ENCODE measurements at places on chromosomes 3 and 15.

- DNase-seq: no peak
These were observed 95.9 kb downstream of the SLC49A4 start for GRCh38 chr3:122890720-122891220.

DNA sequence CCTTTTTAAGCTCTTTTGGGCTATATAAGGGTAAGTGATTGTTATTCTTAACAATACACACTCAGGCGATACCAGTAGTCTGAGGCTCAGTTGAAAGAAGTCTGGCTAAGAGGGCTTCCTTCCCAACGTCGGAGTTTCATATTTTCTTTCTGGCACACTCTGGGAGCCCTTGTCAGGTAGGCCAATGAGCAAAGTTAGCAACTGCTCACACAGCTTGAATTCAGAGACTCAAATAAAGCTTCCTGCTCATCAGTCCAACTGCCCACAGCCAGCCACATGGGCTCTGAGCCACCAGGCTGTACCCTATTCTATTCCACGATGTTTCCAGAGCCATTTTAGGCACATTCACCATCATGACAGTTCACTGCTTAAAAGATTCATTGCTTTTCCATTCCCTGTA lies 155.1 kb upstream of the TBL1XR1 start:
- no peak for DNase-seq

DNA sequence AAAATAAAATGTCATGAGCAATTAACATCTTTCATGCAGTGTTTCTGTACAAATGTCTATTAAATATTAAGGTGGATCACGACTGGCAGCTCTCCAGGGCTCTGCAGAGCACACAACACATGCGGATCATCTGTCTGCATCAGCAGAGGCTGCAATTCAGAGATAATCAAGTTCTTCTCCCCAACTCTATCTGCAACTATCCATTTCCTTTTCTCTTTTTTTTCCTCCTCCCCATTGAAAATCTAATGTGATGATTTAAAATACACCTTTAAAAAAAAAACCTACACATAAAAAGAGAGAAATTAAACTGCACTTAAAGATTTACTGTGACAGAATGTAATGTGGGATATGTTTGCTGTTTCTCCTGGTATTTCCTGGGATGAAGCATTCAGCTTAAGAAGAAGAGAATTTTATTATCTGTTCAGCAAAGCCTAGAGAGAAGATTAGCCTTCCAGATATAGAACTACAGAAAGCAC lies 352.6 kb upstream of the CCDC54 start:
- no peak for DNase-seq

- DNase-seq: peak; percentile 10
These were observed 57.7 kb upstream of the BNIP2 start for GRCh38 chr15:59746777-59747176.

DNA sequence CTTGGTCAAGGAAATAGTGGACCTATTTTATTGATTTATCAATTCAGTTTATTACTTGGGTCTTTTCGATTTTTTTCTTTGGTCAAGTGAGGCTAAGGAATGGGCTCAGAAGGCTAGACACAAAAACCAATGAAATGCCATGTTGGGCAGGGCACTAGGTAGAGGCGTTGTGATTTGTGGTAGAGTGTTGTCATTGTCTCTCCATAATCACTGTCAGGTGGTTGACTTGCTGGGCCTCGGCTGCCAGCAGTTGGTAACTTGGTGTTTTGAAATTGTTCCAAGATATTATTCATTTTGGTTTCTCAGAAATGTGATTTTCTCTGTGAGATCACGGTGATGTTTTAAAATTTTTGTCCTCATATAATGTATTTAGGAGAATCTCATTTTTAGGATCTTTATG lies 173.6 kb downstream of the KLHL25 start:
- no peak for DNase-seq

- DNase-seq: no peak
These were observed 62.6 kb upstream of the PDZRN3 start for GRCh38 chr3:73687106-73688004.

- no peak for DNase-seq
These were observed 1.7 kb upstream of the SLC9A9 start for GRCh38 chr3:143849854-143850549.

DNA sequence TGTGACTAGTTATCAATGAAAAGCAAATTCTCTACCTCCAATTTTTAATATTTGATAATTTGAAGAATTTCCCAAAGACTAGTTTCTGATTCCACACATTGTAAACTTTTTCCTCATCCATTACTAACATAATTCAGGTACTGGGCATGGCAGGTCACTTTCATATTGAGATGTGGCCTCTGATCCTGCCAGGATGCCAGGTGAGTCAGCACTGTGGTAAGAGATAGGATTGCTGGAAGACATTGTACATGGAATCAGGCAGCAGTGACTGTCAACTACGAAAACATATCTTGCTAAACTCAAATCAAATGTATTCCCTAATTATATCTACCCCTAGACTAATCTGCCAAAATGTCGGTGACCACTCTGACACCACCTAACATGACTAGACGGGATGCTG lies 33.2 kb upstream of the POU1F1 start:
- no peak for DNase-seq

GRCh38 chr3:27385504-27385903 lies 16.3 kb upstream of the NEK10 start:
- no peak for DNase-seq

DNA sequence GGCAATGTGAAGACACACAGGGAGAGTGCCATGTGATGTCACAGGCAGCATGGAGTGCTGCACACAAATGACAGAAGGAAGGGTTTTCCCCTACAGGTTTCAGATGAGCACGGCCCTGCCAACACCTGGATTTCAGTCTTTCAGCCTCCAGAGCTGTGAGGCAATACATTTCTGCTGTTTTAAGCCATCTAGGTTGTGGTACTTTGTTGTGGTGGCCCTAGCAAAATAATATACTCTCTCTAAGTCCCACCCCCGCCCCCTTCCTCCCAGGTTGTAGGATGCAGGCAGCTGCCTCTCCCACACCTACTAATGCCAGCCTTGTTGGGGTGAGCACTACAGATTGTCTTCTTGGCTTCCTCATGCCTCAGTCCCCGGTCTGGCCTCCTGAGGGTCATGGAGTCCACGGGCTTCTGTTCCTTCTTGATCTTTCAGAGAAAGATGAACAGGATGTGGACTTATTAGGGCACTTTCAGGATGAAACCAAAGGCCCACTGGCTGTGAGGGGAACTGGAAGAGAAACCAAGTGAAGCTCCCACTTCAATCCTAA lies 180.0 kb downstream of the CD47 start:
- peak; percentile 16 for DNase-seq

DNA sequence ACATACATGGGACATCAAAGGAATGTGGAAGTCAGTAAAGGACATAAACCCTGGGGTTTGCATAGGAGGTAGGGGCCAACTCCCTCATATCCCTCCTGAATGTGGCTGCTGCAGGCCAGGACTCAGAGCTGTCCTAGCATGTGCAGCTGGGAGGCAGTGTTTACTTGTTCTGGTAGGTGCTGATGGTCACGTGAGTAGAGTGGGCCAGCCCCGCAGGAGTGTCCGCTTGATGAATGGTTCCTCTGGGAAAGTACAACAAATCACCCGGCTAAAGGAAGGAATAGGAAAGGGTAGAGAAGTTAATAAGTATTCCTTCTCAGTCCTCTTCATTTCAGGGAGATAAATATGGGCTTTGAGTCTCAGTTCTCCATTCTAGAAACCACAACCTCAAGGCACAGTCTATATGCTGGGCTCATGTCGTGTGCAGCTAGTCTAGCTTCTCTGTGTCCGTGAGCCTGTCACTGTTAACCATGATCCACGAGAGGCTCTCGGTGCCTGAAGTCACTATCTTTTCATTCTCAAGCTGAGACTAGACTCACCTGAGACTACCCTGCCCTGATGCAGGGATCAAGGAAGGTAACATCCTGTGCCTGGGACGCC lies 17.9 kb downstream of the RIOX2 start:
- no peak for DNase-seq

GRCh38 chr3:104523136-104523535 lies 843.6 kb upstream of the ALCAM start:
- DNase-seq: peak; percentile 41

GRCh38 chr3:151871639-151872468 lies 1.6 kb upstream of the SUCNR1 start:
- DNase-seq: peak; percentile 62

DNA sequence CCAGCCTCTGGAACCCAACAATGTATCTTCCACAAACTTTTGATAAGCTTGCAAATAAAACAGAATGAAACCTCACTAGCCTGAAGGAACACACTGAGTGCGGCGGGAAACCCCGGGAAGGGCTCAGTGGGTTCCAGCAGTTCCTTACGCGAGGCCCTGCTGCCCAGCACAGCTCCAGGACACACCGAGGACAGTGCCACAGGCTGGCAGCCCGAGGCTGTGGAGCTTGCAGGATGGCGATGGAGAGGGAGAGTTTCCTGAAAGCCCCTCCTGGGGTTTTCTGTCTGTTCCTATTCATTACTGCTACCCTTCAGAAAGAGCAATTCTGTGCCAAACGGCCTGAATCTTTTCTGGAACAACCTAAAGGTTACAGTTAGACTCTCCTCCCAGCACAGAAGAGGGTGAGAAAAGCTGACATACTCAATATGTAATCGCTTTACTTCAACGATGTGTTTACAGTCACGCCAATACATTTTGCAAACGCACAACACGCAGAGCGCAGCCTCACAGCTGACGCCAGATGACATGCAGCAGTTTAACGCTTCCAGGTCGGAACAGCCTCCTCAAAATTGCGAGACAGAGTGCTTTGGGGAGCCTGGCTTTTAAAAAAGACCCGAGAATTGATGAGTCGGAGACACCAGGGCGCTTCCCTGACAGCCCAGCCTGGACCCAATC lies 57.1 kb upstream of the RPL32 start:
- DNase-seq: no peak

DNA sequence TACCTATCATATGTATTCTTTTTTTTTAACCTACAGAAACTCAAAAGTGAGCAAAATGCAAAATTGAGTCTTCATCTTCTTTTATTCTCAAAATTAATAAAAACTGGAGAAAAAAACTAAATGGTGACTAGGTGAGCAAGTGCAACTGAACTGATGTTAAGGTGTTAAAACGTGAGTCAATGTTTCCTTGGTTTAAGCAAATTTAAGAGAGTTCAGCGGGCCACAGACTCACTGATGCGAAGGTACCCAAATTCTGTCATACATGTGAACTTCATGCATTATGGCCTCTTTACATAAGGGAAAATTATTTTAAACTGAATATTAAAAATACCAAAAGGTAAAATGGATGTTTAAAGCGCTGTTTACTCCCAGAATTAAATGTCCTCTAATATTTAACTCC lies 206.6 kb downstream of the FOXP1 start:
- peak; percentile 68 for DNase-seq

GRCh38 chr15:83185561-83185960 lies 22.1 kb downstream of the HDGFL3 start:
- DNase-seq: no peak

DNA sequence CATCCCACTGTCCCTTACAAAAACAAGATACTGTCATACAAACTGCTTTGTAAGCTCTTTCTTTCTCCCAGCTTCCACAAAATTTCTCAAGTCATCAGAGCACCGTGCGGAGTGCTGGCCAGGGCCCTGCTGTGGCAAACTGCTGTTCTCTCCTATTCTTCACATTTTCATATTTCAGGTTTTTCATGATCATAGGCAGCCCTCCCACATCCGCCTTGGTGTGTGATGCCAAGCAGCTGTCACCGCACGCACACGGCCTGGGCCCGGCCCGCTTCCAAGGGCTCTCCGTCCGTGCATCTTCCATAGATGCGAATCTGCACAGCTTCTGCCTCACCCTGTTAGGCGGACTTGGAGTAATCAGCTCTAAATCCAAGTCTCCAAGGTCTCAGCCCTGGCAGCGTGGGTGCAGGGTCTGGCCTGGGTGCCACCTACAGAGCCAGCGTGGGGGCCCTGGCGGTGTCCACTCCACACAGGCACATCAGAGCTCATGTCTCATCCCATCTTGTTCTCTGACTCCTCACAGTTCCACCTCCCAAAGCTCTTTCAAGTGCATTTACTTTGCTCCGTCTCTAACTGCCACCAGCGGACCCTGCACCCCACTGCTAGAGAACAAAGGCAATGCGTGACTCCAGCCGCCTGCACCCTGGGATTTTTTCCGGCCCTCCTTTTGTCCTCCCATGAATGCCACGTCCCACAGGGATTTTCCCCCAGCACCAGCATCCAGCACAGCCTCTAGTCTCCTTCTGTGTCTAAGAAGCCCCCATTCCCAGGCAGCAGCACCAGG lies 27.2 kb downstream of the CYFIP1 start:
- no peak for DNase-seq

GRCh38 chr15:87193481-87193880 lies 1063.1 kb downstream of the NTRK3 start:
- DNase-seq: no peak

DNA sequence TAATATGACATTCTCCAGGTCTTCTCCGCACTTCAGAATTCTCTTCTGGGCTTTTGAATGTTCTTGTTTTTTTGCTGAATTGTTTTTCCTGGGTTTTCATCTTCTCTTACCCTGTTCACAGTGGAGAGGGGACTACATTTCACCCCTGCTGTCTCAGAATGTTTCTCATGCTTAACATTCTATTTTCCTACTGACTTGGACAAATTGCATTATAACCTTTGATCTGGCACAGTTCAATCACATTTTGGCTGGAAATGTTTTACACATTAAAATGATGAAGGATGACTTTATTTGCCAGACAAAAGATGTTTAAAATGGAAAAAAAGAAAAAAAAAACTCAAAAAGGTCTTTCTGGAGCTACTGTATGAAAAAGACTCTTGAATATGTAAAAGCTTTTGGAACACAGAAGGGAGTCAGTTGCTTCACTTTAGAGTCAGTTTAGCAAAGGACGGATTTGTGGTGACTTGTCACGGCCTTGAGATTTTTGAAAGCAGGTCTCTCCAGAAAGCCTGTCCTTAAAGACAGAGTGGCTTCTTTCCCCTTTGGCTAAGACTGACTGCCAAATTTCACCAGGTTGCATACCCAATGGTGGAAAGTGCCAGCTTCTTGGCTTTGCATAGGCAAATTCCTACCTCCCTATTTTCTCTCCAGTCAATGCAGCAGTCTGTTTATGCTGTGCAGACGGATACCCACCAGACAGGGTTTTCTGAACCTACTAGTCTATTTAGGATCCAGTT lies 401.0 kb upstream of the TBL1XR1 start:
- no peak for DNase-seq

- no peak for DNase-seq
These were observed 36.4 kb upstream of the EHHADH start for GRCh38 chr3:185290266-185290665.

GRCh38 chr15:52800828-52801747 lies 11.0 kb upstream of the ONECUT1 start:
- peak; percentile 36 for DNase-seq

- DNase-seq: no peak
These were observed 840.0 kb downstream of the EPHA3 start for GRCh38 chr3:89947337-89947954.

- no peak for DNase-seq
These were observed 275.6 kb downstream of the ZNF621 start for GRCh38 chr3:40800343-40800742.

- DNase-seq: no peak
These were observed 76.6 kb downstream of the CPN2 start for GRCh38 chr3:194274424-194275085.

DNA sequence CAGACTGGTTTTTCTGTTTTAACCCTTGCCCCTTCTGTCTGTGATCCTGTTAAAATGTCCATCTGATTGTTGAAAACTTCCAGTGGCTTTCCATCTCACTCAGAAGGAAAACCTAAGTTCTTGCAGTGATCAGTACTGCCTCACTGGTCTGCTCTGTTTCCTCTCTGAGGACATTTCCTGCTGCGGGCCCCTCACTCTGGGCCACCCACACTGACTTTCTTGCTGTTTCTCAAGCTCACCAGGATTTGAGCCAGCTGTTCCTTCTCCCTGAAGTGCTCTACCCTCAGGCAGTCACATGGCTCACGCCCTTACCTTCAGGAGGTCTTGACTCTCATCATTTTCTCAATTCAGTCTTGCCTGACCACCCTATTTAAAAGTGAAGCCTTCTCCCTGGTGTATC lies 1.8 kb downstream of the GRK7 start:
- no peak for DNase-seq

- DNase-seq: no peak
These were observed 428.2 kb downstream of the GRM7 start for GRCh38 chr3:7289121-7289520.

Measured in B cell (primary cell).